ENCODE measurements at places on chromosomes 7 and 10.

DNA sequence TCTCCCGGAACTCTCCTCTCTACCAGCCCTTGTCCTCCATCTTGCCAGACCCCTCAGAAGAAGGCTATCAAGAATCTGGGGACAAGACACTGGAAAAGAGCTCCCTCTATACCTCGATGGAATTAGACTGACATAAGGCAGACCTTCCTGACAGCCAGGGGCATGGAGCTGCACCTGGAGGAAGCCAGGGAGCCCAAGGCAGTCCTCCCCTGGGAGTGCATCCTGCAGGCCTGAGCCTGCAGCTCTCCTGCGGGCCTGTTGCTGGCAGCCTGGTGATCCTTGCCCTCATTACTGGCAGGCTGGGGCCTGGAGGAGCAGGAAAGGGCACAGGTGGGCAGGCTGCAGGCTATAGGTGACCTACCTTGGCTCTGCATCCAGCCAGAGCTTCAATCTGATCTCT is 323.4 kb downstream of the GRID1 start:
- no peak for DNase-seq

- DNase-seq, result no peak
These were observed 5.4 kb downstream of the GPRIN2 start for GRCh38 chr10:46550795-46551700.

GRCh38 chr7:16786257-16786656 is 18.5 kb downstream of the AGR2 start:
- no peak for DNase-seq

- DNase-seq, result peak; percentile 63
These were observed 59.1 kb upstream of the CALD1 start for GRCh38 chr7:134720091-134720935.

DNA sequence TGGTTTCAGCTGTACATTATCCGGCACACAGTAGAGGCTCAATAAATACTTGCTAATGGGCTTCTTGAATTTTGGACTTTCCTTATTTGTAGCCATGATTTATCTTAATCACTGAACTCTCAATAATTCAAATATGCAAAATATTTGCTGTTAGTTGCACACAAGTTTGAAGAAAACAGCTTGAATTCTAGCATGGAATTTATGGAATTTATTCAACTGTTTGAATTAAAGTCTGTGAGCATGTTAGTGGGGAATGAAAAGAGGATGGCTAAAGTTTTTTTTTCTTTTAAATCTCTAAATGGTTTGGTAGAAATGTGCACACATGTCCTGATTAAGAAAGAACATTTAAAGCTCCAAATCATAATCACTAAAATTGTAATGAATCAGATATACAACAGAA is 42.5 kb downstream of the SIRT1 start:
- peak; percentile 22 for DNase-seq

GRCh38 chr10:82826132-82826531 is 951.1 kb downstream of the NRG3 start:
- peak; percentile 98 for DNase-seq

- DNase-seq, result no peak
These were observed 16.7 kb downstream of the RET start for GRCh38 chr10:43093423-43094076.

DNA sequence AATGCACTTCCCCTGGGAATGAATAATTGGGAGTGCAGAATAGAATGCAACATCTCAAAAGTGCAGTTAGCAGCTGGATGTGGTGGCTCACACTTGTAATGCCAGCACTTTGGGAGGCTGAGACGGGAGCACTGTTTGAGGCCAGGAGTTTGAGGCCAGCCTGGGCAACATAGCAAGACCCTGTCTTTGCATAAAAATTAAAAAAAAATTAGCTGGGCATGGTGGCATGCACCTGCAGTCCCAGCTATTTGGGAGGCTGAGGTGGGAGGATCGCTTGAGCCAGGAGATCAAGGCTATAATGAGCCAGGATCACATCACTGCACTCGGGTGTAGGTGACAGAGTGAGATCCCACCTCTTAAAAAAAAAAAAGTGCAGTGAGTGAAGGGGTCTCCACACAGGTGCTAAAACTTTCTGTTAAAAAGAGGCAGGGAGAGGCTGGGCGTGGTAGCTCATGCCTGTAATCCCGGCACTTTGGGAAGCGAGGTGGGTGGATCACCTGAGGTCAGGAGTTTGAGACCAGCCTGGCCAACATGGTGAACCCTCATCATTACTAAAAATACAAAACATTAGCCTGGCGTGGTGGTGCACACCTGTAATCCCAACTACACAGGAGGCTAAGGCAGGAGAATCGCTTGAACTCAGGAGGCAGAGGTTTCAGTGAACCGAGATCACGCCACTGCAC is 13.5 kb upstream of the ZMIZ1 start:
- DNase-seq, result no peak

GRCh38 chr10:74419958-74420375 is 268.9 kb downstream of the ADK start:
- DNase-seq, result peak; percentile 50

- no peak for DNase-seq
These were observed 579.2 kb upstream of the CELF2 start for GRCh38 chr10:10438335-10439100.

- no peak for DNase-seq
These were observed 83.5 kb upstream of the INSIG1 start for GRCh38 chr7:155213955-155214740.

- DNase-seq, result no peak
These were observed 19.8 kb upstream of the TBL2 start for GRCh38 chr7:73597978-73598782.

DNA sequence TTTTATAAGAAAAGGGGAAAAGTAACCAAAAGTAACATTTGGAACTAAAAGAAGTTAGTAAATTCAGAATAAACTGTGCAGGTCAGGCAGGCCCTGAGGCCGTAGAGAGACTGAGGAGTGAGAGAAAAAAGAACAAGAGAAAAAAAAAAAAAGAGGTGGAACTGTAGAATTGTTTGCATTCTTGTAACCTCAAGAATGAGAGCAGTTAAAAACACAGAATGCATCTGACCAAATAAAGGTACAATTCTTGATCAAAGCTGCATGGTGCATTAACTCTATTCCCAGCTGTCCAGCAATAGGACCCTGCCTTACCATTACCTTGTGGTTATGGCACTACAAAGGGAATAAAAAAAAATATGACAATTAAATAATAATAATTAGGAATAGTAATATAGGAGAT is 170.1 kb upstream of the SEMA3A start:
- peak; percentile 67 for DNase-seq

- no peak for DNase-seq
These were observed 48.2 kb downstream of the GSAP start for GRCh38 chr7:77367976-77368375.

- DNase-seq, result no peak
These were observed 96.2 kb downstream of the GLRX3 start for GRCh38 chr10:130232166-130233034.

DNA sequence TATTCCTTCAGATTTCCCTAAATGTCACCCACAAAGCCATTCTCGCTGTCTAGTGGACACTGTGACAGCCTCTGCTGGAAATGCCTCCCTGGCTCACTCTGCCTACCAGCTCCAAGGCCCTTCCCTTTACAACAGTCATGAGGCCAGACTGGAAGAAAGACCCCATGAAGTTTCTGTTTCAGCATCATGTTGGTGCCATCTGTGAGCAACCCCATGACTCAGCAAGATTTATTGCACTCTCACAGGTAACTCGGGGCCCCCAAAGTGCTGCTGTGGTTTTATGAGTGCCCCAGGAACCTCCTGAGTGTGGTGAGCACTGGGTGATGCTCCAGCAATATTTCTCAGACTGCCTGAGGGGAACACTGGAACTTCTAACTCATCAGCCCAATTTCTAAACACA is 218.6 kb downstream of the ZNF33B start:
- no peak for DNase-seq

DNA sequence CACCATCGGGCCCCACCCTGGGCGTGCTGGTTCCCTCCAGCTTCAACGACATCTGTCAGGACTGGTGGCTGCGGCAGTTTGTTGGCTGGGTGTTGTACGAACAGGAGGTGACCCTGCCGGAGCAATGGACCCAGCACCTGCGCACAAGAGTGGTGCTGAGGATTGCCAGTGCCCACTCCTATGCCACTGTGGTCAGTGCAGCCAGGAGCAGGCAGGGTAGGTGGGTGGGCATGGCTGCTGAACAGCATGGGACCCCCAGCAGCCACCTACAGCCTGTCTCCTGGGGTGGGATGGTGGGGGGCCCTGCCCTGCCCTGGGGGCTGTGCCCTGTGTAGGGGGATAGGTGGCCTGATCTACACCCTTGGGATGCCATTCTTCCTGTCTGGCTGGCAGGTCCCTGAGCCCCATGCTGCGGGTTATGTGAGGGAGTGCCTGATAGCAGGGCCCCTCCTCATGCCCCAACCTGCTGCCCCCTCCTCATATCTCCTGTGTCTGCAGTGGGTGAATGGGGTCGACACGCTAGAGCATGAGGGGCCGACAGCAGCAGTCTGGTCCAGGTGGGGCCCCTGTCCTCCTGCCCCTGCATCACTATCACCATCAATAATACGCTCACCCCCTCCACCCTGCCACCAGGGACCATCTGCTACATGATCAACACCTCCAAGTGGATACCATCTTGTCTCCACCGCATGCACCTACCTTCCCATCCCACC is 56.9 kb downstream of the ZNF727 start:
- no peak for DNase-seq

- DNase-seq, result no peak
These were observed 32.0 kb upstream of the STRIP2 start for GRCh38 chr7:129401967-129402860.

DNA sequence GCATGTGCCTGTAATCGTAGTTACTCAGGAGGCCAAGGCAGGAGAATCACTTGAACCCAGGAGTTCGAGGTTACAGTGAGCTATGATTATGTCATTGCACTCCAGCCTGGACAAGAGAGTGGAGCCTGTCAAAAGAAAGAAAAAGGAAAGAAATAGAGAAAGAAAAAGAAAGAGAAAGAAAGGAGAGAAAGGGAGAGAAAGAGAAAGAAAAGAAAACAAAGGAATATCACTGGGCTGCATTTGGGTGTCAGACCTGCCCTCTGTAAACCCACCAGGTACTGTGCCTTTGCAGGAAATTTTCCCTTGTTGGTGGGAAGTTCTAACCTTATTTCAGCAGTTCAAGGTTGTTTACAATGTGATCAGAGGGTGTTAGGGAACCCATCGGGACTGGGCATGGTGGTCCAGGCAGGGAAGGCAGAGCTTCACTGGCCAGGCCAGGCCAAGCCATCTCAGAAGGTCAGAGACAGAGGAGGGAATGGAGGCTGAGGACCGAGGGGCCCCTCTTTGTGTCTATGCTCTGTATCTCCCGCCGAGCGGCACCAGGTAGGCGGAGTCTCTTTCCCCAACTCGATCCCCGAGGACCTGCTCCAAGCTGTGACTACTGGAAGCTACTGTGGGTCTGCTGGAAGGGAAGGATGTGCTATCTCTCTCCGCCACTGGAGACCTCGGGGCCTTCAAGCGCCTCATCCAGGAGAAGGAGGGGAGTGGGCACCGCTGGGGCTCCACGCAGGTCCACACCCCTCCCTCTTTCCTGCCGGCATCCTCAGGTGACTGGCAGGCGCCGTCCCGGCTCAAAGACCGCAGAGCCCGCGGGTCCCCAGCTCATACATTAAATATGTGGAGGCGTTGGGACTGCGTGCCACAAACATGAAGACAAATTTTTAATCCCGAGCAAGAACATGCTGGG is 15.2 kb upstream of the KAZALD1 start:
- DNase-seq, result no peak

DNA sequence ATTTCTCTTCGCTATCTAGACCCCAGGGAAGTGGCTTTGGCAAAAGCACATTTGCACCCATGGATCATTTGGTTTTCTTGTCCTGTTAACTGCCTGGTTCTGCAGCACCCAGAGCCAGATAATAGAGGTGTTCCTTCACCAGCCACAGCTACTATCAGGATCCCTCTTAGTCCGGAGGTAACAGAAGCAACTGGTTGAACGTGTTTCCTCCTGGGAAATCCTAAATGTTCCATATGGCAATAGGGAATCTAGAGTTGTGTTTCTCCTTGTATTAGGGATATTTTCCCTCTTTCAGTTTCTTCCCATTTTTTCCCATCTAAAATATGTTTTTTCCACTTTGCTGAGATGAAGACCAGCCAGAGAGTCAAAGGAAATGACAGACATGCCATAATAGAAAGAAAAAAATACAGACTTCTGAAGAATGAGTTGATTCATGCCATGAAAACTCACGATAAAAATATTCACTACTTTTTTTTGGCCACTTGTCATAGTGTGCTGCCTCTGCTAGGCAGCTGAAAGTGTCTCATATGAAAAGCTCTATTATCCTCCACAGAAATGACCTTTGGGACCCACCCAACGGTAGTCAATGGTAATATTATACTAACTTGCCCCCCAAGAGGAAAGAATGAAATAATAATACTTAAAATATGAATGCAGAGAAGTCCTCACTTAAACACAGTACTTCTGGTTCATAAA is 472.8 kb downstream of the KCNMA1 start:
- DNase-seq, result peak; percentile 73

- no peak for DNase-seq
These were observed 133.0 kb upstream of the FAM20C start for GRCh38 chr7:59079-60016.

GRCh38 chr7:16061630-16062029 is 359.7 kb downstream of the CRPPA start:
- DNase-seq, result no peak

DNA sequence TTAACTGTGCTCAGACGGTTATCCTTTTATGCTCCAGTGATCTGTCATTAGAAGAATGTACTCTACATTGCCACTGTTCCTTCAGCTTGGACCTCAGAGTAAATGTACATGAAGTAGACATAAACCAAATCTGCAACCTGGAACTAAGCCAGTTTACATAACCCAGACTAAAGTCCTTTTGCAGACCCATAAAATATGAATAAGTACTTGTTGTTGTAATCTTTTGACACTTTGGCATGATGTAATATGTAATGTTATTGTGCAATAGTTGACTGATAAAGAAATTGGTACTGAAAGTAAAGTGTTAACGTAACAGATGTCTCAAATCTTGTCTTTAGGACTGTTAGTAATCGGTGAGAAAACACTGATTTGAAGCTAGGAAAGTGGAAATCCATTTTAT is 115.8 kb upstream of the SORCS1 start:
- DNase-seq, result no peak

GRCh38 chr10:91077549-91078071 is 142.9 kb upstream of the PCGF5 start:
- peak; percentile 80 for DNase-seq

GRCh38 chr10:91410638-91411371 is 661 bp downstream of the HECTD2 start:
- DNase-seq, result peak; percentile 63
